ENCODE measurements at places on chromosomes 3 and 15. TPM values are rescaled to one million over a fixed set of nuclear protein-coding genes. Genes with fewer than 3 reads are reported as not detected.

The ANXA2 gene
- total RNA-seq: 2,533 TPM

The CCR8 gene
- total RNA-seq: not detected

The TRPM1 gene
- not detected for total RNA-seq

The SCG5 gene
- total RNA-seq: 30.9 TPM

The MASP1 gene
- 25.5 TPM for total RNA-seq
